ENCODE measurements at places on chromosomes 11 and 22.
A peak's percentile ranks its signal among the peaks of the same experiment; 100 is the strongest.

GRCh38 chr11:62981743-62982142 is 3.0 kb downstream of the SLC22A6 start:
- DNase-seq, result no peak

GRCh38 chr11:83862691-83863090 is 576.5 kb upstream of the CCDC90B start:
- no peak for DNase-seq

DNA sequence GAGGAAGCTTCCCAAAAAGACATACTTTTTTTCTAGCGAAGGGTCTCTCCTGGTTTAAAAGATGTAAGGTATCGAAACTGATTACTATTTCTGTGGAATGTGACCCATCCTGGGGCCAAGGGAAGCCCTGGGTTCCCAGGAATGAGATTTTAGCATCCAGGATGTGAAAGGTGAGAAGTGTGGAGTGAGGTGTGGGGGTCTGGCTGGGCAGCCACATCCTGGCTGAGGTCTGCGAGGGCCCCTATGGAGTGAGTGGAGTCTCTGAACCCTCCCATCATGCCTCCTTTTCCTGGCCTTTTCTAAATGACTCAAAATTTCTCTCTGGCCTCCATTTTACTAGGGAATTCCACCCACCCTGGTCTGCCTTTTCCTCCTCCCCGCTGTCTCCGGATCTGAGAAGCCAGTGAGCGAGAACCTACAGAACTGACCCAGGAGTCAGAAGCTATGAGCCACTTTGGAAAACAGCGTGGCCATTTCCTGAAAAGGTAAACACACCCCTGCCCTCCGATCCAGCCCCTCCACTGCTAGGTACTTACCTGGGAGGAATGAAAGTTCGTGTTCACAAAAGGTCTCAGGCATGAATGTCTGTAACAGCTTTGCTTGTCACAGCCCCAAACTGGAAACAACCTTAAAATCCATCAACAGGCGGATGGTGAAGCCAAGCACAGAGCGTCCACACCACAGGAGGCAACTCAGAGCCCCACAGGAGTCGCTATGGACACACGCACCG is 27.7 kb upstream of the SHANK2 start:
- no peak for DNase-seq

DNA sequence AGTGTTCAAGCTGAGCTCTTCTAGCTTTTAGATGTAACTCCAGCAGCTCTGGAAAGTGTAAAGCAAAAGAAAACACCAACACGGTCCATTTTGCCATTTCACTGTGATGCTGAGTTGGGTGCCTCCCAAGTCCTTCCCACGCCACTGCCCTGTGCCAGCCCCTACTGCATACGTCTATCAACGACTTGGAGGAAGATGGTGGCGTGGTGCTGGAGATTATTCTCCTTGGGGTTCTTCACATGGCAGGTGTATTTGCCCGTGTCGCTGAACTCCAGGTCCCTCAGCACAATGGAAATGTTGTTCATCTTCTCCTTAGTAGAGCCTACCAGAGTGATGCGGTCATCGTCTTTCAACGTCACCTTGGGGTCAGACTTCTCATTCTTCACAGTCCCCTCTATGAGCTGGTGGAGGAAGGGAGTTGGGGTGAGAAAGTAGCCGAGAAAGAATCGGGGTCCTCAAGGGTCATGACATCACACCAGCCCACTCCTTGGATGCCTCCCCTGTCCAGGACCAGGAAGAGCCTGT is 8.9 kb downstream of the SCN4B start:
- no peak for DNase-seq

DNA sequence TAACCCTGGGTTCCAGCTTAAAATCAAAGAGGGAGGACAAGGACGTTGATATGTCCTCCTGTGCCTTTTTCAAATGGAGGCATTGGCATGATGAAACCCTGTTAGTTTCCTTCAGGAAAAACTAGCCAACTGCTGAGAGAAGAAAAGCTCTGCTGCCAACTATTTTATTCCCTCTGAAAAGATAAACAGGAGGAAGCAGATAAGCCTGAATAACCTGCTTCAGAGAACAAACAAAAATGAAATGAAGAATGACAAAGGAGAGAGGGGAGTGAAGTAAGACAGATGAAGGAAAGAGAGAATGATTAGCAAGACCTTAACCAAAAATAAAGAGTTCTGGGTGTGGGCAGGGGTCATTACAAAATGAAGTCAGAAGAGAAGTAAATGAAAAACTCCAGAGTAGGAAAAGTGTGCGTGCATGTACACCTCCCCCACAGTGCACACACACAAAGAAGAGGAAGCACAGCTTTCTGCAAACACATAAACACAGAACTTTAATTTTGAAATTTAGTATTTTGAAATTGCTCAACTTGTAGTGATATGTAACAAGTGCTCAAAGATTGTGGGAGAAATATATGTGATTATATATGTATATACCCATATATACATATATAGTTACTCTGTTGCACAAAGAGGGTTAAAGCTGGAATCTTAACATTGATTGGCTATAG is 332.2 kb downstream of the LUZP2 start:
- DNase-seq, result no peak

- no peak for DNase-seq
Measured at GRCh38 chr22:45472426-45472825, 30.3 kb upstream of the FBLN1 start.

DNA sequence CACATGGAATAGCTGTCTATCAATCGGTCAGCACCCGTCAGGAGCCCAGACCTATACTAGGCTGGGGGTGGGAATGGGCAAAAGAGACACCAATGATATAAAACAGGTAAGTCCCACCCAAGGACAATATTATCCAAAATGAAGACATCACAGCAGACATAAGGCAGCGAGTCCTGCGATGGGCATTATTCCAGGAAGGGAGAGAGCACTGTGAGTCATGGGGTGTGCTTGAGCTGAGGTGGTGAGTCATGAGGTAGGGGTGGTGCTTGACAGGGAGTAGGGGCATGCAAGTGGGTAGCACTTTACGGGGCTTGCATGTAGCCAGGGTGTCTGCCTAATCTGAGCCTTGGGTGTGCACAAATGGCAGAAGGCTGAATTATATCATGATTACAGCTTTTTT is 605.0 kb upstream of the CADM1 start:
- DNase-seq, result peak; percentile 4

DNA sequence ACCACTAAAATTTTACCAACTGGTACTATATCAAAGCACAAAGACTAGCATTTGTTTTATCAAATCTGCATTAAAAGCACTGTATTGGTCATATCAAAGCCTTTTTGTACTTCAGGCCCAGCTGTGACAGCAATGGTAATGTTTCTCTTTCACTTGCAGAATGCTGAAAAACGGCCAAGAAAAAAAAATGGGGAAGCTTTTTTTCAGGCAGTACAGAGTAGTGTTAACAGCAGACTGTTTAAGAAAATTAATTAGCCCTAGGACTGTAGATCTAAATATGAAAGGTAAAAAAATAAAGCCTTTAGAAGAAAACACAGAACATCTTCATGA is 33.3 kb downstream of the DENND5A start:
- peak; percentile 57 for DNase-seq

GRCh38 chr11:109772892-109773291 is 320.3 kb upstream of the ZC3H12C start:
- DNase-seq, result no peak

GRCh38 chr22:44906999-44907644 is 102.7 kb downstream of the PHF21B start:
- DNase-seq, result no peak

DNA sequence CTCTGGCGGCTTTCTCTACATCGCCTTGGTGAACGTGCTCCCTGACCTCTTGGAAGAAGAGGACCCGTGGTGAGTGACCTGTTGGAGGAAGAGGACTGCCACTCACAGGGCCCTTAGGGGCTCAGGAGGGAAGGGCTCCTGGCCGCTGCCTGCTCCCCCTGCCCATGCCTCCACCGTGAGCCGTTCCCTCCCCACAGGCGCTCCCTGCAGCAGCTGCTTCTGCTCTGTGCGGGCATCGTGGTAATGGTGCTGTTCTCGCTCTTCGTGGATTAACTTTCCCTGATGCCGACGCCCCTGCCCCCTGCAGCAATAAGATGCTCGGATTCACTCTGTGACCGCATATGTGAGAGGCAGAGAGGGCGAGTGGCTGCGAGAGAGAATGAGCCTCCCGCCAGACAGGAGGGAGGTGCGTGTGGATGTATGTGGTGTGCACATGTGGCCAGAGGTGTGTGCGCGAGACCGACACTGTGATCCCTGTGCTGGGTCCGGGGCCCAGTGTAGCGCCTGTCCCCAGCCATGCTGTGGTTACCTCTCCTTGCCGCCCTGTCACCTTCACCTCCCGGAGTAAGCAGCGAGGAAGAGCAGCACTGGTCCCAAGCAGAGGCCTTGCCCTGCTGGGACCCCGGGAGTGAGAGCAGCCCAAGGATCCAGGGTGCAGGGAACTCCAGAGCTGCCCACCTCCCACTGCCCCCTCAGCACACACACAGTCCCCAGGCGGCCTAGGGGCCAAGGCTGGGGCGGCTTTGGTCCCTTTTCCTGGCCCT is 6.9 kb downstream of the SLC39A13 start:
- no peak for DNase-seq

- no peak for DNase-seq
Measured at GRCh38 chr11:97290464-97291041, 900.7 kb downstream of the JRKL start.

GRCh38 chr11:108797578-108798100 is 132.8 kb downstream of the DDX10 start:
- DNase-seq, result no peak

DNA sequence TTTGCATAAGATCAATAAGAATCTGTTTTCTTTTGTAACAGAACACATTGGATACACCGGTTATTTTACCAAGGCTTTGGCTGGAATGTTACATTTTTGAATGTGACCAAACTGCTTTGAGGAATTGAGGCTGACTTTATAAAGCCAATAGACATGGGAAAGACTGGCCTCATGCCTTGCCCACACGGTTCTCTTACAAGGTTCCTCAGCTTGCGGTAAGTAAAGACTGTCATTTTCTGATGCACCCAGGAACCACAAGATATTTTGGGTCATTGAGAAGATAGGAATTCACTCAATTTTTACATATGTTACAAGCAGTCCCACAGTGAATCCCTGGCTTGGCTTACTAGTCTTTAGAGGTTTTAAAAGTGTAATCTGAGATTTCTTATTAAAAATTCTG is 23.9 kb downstream of the OR10A6 start:
- peak; percentile 82 for DNase-seq

- DNase-seq, result no peak
Measured at GRCh38 chr11:74505911-74506310, 12.4 kb upstream of the LIPT2 start.

GRCh38 chr11:61416941-61417340 is 12.8 kb downstream of the CPSF7 start:
- DNase-seq, result no peak

GRCh38 chr22:43207386-43207785 is 20.5 kb upstream of the TTLL12 start:
- DNase-seq, result no peak

- DNase-seq, result peak; percentile 15
Measured at GRCh38 chr11:46200537-46201281, 76.8 kb upstream of the CREB3L1 start.

DNA sequence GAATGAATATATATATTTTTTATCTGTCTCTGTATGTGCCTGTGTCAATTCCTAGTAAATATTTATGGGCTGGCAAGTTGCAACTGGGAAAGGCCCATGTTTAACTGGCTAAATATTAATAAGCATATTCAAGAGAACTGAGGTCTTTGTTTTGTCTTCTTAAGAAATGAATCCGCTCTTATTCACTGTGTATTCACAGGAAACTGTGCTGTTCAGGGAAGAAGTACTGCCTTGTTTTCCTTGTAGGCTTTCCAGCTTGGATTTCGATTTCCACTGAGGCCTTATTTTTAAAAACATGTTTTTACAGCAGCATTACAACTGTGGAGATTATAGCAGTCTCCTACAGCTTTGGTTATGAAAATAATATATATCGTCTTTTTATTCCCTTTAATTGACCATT is 64.7 kb downstream of the LDLRAD3 start:
- no peak for DNase-seq

DNA sequence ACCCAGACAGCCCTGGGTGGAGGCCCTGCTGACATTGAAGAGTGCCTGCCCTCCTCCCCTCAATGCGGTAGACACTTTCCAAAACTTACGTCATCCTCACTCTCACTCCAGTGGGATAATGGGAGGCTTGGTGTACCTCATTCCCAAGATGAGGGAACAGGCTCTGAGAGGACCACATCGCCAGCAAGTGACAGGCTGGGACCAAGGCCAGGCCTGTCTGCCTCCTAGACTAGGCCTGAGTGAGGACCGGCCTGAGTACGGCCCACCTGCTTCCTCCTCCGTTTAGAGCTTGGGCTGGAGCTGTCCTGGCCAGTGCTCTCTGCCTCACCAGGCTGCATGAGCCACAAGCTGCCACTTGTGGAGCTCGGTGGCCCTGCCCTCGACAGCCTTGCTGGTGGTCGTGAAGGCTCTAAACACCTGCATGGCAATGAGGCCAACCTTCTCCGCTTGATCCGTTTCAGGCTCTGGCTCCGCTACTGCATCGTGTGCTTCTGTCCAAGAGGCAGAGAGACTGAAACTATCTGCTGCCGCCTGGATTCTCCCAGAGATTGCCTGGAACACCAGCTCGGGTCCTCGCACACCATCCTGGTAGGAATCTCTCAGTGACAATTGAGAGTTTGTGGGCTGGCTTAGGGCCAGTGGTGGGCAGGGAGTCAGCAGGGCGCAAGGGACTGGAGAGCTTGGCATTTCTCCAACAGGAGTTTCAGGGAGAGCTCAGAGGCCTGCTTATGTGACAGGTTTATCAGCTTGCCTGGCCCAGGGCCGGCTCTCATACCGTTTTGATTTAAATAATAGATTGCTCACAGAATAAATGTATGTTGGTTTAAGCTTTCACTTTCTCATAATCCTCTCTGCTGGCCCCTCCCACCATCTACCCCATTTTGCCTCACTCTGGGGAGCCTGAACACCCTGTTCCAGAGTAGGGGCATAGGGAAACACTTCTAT is 9.4 kb downstream of the LRRC75B start:
- DNase-seq, result peak; percentile 22

DNA sequence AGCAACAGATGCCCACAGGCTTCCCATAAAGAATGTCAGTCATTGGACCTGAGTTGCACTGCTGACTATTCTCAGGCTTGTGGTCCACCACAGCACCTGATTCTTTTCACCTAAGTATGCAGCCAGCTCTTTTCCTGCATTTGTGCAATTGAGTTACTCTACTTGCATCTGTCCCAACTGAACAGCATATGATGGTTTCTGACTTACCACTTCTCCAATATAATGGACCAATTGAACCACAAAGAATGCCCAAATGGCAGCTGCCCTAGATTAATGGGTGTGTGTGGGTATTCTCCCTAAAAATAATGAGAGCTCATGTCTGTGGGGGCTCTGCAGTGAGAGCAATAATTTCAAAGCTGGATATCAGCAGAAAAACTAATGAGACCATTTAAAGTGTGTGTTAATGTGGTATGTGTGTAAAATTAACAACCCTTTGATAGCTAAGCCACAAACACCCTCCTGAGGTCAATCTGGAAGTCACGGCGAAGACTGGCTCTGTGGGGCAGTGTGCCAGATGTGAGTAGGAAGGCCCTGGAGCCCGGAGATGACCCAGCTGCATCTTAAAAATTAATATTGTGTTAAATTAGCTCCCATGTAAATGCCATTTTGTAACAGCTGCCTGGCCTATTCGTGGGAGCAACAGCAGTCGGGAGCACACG is 43.8 kb downstream of the SC5D start:
- DNase-seq, result no peak

GRCh38 chr11:119027561-119028345 is 2.9 kb downstream of the SLC37A4 start:
- DNase-seq, result no peak

- no peak for DNase-seq
Measured at GRCh38 chr11:84243629-84244263, 957.6 kb upstream of the CCDC90B start.
